ENCODE measurements at places on chromosomes 4 and X.

GRCh38 chr4:66691101-66691500, 854.2 kb downstream of the CENPC start:
- DNase-seq, result peak; percentile 8

DNA sequence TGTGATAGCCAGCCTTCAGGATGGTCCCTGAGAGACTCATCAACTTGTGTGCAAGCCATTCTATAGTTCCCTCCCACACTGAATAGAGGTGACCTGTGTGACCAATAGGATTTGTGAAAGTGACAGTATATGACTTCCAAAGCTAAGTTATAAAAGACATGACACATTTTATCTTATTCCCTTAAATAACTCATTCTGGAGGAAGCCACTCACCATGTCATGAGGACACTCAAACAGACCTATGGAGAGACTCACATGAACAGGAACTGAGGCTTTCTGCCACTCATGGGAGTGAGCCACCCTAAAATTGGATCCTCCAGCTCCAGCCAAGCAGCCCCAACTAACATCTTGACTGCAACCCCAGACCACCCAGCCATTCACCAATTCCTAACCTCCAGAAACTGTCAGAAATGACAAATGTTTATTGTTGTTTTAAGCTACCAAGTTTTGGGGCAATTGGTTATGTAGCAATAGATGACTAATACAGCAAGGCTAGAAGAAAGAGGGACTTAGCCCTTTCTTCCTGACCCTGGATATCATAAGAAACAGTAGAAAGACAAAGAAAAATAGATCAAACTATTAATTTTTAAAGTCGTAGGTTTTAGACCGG, 9.0 kb upstream of the CHIC2 start:
- DNase-seq, result no peak

DNA sequence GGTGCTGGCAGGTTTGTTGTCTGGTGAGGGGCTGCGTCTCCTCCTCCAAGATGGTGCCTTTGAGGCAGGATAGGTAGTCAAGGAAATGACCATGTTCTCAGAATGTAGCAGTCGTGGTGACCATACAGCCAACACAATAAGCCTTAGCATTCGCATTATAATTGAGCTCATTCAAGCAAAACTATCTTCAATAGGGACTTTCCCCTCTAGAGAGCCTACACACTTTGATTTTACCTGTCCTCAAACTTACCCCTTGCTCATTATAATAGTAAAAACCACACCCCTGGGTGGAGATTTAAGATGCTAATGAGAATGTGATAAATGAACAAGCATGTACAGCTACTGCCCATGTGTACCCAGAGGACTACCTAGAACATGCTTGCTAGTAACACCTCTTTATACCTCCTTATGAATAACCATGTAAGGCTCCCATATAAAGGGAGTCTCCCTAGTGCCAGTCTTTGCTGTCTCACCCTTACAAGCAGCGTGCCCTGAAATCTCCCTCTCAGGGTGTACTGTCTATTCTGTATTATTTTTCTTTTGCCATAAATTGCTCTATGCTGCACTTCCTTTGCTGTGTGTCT, 48.2 kb downstream of the FGFBP1 start:
- DNase-seq, result no peak

DNA sequence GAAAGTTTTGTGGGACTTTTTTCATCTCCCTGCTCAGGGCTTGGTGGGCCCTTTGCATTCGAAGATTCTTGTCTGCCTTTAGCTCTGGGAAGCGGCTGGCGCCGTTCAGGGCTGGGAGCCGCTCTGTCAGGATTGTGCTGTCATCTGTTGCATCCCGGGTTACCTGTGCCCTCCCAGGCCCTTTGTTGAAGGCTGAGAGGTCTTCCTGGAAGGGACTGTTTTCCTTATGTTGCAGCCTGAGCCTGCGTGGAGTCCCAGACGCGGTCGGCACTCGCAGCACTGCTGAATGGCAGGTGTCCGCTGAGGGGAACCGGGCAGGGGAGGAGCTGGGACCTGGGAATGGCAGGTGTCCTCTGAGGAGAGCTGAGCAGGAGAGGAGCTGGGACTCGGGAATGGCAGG, 15.9 kb downstream of the RGS12 start:
- no peak for DNase-seq

- no peak for DNase-seq
These were observed 81.4 kb downstream of the CEP44 start for GRCh38 chr4:174365018-174365587.

DNA sequence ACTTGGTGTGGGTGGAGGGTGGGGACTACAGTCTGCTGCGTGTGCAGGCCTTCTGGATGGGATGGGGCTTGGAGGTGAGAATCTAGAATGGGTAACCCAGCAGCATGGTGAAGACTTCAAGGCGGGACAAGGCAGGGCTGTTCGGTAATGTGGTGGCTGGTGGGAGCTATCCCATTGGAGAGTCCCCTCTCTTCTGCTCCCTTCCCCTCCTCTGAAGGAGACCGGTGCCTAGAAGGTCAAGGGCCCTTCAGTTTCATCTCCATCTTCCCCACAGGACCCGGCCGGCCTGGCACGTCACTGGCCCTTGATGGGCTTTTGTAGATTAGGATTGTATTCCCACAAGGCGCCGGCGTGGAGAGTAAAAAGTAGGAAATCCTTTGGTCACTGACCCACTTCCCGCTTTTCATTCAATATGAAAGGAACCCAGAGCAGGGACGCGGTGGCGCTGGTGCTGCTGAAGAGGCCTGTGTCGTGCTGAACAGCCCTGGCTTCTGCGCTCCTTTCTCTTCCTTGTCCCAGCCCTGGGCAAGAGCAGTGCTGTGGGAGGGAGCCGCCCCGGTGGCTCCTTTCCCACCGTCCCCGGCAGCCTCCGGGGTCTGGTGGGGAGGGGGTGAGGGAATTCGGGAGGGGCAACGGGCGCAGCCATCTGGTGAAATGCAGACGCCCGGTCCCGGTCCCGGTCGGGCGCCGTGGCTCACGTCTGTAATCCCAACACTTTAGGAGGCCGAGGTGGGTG, 7.3 kb upstream of the HMGB3 start:
- DNase-seq, result no peak

DNA sequence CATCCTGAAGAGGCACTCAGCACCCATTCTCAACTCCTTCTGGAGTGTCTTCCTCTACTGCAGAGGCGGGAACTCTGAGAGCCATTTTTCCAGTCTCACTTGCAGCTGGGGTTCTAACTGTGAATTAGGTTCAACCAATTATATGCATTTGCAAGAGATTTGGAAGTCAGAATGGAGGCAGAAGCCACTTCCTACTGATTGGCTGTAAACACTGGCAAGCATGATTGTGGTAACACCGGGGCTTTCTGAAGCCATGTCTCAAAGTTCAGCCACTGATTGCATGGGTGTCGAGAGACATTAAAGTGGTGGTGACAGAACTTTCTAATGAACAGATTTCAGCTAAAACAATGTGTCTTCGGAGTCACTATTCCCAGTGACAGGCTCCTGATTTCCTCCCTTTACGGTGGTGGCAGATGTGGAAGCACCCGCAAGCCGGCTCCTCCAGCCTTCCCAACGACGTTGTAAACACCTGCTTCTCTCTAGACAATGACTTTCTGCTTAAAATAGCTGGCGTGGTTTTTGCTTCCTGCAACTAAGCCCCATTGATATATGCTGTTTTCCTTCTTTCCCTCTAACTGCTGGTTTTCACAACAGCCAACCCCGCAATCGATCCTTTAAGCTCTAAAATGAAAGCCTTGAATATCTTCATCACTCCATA, 92.0 kb downstream of the IRF2 start:
- DNase-seq, result no peak

- no peak for DNase-seq
These were observed 1881.7 kb downstream of the PCDH7 start for GRCh38 chr4:32601848-32602247.

DNA sequence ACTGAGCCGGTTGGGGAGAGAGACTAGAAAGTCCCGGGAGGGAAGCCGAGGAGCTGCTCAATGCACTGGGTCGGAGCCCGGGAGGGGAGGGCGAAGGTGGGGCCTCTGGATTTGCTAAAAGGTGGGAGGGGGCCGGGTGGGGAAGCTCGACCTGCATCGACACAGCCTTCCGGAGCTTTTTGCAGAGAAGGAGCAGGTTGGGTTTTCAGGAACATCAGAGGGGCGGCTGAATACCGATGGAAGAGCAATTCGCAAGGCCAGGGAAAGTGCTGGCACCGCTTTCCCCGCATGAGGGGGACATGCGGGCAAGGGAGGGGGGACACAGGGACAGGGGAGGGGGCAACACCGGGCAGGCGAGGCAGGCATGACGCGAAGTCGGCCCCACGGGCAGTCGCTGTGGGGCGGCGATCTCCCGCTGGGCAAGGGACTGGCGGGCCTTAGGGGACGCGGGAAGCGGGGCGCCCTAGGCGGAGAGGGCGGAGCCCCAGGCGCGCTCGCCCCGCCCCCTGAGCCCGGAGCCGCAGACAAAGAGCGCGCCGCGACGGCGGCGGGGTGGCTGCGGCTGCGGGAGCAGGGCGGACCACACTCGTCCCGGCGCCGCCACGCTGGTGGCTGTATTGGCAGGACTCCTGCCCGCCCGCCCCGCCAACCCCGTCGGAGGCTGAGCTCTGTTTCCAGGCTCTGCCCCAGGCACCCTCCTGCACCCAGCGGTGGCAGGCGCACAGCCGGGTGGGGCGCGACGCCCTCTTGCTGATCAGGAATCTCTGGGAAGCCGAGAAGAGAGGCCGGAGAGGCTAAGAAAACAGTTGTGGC, 11.6 kb downstream of the PDZD4 start:
- no peak for DNase-seq

DNA sequence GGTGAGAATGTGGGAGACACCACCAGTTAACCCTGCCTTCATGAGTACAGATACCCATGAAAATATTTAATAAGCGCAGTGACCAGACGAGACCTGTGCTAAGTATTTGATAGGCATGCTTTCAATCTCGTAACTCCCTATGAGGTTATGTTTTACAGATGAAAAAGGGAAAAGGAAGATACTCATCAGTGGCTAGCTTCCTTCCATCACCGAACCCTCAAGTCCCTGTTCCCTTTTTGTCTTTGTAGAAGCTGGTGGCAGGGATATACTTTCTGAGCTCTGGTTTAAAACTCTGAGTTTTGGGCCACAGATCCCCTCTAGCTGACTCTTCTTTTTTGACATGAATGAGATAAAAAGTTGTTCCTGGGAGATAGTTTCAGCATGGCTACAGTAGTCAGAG, 26.3 kb downstream of the AFF1 start:
- DNase-seq, result no peak

All from H4 (cell line).